ENCODE measurements at places on chromosomes 7 and 10.

GRCh38 chr7:34451923-34452322, 206.1 kb upstream of the NPSR1 start:
- no peak for DNase-seq

DNA sequence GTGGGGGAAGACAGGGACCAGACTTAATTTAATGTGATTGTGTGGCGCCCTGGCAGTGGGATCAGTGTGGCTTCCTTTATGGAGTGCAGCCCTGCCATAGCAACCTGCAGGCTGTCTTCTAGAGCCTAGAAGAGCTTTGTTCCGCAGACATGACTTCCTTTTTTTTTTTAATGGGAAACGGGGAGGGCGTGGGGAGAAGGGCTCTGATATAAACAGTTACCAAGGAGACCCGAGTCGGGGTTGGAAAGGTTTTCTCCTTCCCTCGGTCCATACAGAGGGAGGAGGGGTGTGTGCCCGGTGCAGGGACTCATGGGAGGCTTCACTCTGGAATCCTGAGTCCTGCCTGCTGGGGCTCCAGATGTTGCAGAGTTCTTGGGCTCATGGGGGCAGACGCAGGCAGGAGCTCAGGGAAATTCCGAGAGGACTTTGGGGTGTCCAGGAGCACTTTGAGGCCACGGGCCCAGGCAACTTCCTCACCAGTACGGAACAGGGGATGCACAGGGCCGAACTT, 26.9 kb downstream of the TMEM120A start:
- peak; percentile 78 for DNase-seq

GRCh38 chr7:107711301-107711700, 32.6 kb upstream of the CBLL1 start:
- no peak for DNase-seq

- no peak for DNase-seq
Observed at GRCh38 chr10:32033171-32033570, 23.1 kb downstream of the KIF5B start.

DNA sequence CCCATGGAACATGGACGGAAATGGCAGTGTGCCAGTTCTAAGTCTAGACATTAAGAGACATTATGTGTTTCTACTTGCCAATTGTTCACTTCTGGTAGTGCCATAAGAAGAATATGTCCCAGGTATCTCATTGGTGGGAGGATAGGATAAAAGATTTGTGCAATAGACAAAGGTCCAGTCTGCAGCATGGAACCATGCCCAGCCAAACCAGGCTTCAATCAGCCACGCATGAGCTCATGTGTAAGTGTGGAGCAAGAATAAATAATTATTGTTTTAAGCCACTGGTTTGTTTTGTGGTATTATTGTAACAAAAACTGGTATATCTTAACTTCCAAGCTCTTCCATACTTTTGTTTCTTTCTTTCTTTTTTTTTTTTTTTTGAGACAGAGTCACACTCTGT, 153.6 kb upstream of the CTTNBP2 start:
- DNase-seq: no peak

- no peak for DNase-seq
Observed at GRCh38 chr7:66902844-66903180, 18.2 kb upstream of the TMEM248 start.

DNA sequence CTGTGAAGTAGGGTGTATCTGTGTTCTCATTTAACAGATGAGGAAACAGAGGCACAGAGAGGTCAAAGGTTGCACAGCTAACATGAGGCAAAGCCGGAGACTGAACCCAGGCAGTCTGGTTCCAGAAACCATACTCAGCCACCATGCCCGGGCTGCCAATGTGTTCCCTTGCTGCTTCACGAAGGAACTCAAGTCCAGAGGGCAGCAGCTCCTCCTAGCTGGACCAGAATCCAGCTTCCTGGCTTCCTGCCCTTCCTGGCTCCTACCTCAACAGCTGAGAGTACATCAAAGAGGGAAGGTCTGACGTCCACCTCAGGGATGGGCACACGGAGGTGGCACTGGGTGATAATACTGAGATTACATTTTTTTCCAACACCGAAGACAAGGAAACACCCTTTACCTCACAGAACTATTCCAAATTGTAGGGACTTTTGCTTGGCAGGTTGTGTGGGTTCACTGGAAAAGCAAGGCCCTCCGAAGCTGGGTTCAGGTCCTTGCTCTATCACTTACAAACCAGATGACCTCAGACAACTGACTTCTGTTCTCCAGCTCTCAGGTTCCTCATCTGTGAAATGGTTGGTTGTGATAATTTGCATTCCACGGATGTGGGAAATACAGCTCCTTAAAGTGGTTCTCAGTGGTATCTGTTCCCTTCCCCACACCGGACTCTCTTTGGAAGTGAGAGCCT, 154.1 kb upstream of the ZMIZ1 start:
- no peak for DNase-seq

DNA sequence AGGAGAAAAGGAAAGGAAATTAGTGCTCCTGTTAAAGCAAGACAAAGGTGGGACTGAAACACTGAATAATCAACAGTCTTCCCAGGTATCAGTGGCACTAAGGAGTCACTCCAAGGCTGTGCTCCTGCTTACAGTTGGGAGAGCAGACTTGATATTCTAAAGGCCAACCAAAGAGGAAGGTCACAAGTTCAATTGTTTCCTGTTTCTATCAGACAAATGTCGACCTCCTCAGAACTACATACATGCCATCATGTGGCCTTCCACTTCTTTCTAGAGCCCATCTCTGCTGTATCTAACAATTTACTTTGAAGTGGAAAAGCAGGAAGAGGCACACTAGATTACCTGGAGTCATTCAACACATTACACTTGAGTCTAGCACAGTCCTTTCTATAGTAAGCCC, 3.4 kb downstream of the ZNF239 start:
- DNase-seq: no peak

DNA sequence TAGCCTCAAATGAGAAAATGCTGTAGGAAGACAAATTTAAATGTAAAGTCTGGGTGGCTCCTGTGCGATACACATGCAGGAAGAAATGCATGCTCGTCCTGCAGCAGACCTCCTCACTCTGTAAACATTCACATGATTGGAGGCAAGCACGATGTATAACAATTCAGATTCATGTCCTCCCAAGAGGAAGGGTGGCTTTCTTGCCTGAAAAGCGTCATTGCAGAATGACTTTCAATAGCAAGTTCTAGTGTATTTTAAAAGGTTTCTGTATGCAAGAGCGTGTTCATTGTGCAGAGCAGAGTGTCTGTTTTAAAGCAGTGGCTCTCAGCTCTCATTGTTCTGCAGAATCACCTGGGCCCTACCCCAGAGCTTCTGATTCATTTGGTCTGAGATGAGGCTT, 170.3 kb upstream of the CELF2 start:
- DNase-seq: no peak

GRCh38 chr7:104857458-104858425, 156.3 kb upstream of the KMT2E start:
- no peak for DNase-seq

- DNase-seq: no peak
Observed at GRCh38 chr10:101466016-101466912, 112.3 kb downstream of the BTRC start.

GRCh38 chr7:106339513-106340246, 54.9 kb upstream of the NAMPT start:
- DNase-seq: no peak

- no peak for DNase-seq
Observed at GRCh38 chr10:25912866-25913265, 21.2 kb upstream of the MYO3A start.

GRCh38 chr10:124886195-124886594, 55.7 kb upstream of the ZRANB1 start:
- no peak for DNase-seq
